ENCODE measurements at places on chromosomes 11 and 22.

GRCh38 chr11:65150509-65151299 lies 16.4 kb upstream of the SYVN1 start:
- peak; percentile 96 for ATAC-seq

- ATAC-seq, result peak; percentile 93
Measured at GRCh38 chr22:29773233-29773632, 6.1 kb downstream of the UQCR10 start.

DNA sequence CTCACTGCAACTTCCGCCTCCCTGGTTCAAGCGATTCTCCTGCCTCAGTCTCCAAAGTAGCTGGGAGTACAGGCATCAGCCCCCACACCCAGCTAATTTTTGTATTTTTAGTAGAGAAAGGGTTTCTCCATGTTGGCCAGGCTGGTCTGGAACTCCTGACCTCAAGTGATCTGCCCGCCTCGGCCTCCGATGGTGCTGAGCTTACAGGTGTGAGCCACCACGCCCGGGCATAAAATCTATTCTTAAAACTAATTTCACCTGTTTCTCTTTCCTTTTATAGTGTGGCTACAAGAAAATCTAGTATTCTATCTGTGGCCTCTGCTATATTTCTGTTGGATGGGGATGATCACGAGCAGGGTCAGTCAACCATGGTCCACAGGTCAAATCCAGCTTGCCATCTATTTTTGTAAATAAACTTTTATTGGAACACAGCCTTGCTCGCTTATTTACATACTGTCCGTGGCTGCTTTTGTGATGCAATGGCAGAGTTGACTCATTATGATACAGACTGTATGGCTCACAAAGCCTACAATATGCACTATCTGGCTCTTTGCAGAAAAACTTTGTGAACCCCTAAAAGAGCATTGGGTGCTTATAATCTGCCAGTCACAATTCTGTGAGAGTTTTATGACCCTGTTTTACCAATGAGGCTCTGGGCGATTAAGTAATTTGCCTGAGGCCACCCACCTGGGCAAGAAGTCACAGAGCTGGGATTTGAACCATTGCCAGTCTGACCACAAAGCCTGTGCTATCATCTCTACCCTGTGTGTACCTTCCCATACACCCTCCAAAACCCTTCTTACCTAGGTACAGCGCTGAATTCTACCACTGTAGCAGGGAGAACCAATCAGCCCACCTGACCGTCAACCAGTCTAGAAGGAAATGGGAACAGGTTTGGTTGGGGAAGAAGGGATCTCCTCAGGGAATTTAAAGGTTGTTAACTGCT lies 28.3 kb downstream of the SLC1A2 start:
- ATAC-seq, result peak; percentile 90

GRCh38 chr11:125663910-125664309 lies 16.7 kb downstream of the ACRV1 start:
- ATAC-seq, result no peak

DNA sequence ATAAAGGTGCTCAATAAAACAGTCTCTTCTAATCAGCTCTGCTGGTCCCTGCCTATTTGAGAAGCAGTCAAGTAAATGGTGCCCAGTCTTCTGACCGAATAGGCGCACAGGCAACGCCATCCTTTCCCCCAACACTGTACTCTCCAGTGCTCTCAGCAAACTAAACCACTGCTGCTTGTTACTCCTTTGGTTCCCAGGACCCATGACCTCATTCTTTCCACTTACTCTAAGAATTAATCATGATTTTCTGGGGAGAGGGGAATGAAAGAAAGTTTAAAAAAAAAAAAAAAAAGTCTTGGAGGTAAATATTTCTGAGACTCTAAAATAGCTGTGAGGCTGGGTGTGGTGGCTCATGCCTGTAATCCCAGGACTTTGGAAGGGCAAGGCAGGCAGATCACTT lies 63.7 kb downstream of the SGSM3 start:
- ATAC-seq, result no peak

- ATAC-seq, result peak; percentile 80
Measured at GRCh38 chr11:26227301-26227746, 104.6 kb upstream of the ANO3 start.

DNA sequence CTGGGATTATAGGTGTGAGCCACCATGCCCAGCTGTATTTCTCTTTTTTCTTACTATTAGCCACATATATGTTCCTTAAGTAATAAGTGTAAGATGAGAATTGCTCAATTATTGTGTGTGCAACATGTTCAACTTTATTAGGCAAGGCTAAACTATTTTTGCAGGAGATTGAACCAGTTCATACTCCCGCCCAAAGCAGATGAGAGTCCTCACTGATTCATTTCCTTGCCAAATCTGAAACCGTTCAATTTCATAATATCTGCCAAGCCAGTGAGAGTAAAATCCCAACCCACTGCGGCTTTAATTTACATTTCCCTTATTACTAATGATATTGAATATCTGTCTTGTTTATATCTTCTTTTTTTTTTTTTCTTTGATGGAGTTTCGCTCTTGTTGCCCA lies 48.4 kb downstream of the KCNJ4 start:
- no peak for ATAC-seq

GRCh38 chr22:28835630-28836189 lies 35.3 kb upstream of the XBP1 start:
- ATAC-seq, result peak; percentile 24

GRCh38 chr11:19546325-19546724 lies 166.3 kb upstream of the NAV2 start:
- no peak for ATAC-seq
